Stimulated activated CD8-positive, alpha-beta memory T cell treated with anti-CD3 and anti-CD28 coated beads, Interleukin-4, amount 100 ng/mL, for 1 hour (primary cell): ENCODE measurements at places on chromosomes 2 and 18.

- no peak for DNase-seq
These were observed 10.7 kb upstream of the ADCY3 start for GRCh38 chr2:24930768-24931167.

DNA sequence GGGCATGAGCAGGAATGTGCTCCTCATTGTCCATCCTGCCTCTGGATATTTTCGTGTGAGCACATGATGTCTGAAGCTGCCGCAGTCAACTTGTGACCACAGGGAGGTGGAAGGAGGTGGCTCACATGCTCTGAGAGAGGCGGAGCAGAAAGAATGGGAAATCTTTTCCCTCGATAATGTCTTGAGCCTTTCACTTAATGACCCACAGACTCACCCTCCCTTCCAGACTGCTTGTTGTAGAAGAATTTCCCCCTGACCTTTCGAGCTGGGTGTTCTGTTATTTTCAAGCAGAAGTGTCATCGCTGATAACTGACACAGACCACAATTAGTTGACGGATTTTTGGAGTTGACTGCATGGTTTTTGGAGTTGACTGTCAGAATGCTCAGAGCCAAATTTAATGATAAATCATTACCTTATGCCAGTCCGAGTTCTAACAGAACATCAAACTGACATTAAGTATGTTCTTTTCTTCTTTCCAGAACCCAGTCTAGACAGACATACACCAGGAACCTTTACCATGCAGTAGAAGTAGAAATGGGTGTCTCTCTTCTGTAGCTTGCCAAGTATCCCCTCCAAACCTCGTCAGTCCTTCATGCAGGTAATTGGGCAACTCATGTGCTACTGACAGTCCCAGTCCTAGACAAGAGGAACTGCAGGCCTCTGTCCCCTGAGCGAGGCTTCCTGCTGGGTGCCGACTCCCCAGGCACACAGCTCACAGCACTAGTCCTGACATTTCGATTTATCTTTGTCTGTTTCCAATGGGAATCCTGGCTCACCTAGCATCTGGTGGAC, 29.4 kb upstream of the RTTN start:
- DNase-seq = no peak

- no peak for DNase-seq
These were observed 27.5 kb downstream of the COA5 start for GRCh38 chr2:98580656-98581284.

- no peak for DNase-seq
These were observed 181.5 kb downstream of the TCF4 start for GRCh38 chr18:55406451-55406991.

- DNase-seq = no peak
These were observed 570 bp downstream of the SCRN3 start for GRCh38 chr2:174395969-174396630.

DNA sequence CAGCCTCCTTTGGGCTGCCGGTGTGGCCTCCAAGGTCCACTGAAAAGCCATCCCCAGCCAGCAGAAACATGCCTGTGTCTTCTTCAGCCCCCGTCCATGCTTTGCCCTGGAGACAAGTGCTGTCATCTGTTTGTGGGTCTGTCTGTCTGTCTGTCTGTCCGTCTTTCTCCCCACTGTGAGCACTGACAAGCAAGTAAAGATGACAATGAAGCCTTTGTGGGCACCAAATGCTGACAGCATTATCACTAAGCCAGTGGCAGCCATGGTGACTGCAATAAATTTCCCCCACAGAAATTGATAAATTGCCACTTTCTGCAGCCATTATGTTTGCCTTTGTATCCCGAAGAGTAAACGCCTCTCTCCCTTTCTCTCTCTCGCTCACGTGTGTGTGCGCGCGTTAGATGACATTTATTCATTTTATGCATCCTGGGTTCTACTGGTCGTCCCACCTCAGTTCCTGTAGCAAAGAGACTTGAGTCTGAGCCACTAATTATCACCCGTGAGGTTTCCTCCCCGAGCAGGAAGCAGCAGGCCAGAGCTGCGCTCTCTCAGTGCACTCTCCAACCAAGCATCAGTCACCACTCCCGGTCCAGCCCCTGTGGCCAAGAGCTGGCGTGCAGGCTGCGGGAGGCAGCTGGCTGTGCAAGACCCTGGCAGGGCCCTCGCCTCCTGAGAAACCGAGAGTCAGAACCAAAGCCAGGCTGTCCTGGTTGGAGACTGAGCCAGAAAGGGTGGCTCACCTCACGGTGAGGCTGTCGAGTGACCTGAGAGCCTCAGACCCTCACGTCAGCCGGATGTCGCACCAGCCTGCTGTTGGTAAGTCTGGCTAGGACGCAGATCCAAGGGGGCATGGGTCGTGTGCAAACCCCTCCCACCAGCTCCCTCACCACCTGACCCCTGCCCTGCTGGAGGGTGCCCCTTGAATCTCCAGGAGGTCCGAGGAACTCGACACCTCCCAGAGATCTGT, 6.9 kb downstream of the STEAP3 start:
- DNase-seq = no peak

GRCh38 chr18:9863282-9863681, 22.5 kb upstream of the TXNDC2 start:
- DNase-seq = no peak

- no peak for DNase-seq
These were observed 39.1 kb downstream of the FN1 start for GRCh38 chr2:215396595-215397313.

DNA sequence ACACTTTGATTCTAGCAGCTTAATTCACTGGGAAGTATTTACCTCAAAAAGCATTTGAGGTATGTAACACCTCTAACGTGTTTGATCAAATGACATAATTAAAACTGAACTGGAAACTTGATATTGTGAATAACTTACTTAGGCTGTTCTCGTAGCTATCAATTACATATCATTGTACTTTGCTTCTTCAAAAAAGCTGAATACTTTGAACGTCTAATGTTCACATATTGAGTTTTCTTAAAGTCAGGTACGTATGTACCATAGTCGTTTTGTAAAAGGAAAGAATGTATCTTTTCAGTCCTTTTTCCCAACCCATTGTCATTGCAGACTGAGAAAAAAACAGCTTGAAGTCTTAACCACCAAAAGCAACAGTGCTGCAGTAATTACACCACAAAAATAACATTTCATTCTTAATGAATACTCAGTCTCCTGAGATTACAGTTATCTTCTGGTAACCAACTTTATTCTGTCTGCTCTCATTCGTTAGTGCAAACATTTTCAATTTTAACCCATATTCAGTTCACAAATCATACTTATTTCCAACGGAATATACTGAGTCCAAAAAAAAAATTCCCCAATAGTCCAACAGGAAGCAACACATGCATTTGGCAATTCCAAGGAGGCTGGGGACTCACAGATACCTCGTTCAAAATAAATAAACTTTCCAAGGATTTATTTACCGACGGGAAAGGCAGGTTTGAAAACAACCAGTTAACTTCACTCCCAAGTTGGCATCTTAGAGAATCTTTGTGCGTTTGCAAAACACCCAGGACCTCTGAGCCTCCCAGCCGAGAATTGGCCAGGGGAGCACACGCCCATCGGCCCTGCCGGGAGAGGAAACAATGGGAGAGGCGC, 1.1 kb downstream of the CHN1 start:
- DNase-seq = no peak

DNA sequence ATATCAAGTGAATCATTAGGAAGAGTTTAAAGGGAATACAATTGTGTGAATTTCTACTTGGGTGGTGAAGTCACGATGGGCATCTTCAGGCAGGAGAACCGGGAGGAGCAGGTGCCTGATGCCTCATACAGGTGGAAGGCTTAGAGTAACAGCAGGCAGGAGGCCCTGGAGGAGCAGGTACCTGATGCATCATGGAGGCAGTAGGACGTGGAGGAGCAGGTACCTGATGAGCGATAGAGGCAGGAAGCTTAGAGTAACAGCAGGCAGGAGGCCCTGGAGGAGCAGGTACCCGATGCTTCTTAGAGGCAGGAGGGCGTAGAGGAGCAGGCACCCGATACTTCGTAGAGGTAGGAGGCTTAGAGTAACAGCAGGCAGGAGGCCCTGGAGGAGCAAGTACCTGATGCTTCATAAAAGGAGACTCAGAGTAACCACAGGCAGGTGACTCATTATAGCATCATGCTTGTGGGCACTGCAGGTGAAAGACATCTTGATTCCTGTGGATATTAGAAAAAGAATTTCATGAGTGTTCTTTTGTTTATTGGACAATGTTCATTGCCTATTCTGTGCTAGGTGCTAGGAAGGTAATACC, 133.9 kb downstream of the ATP9B start:
- DNase-seq = no peak

DNA sequence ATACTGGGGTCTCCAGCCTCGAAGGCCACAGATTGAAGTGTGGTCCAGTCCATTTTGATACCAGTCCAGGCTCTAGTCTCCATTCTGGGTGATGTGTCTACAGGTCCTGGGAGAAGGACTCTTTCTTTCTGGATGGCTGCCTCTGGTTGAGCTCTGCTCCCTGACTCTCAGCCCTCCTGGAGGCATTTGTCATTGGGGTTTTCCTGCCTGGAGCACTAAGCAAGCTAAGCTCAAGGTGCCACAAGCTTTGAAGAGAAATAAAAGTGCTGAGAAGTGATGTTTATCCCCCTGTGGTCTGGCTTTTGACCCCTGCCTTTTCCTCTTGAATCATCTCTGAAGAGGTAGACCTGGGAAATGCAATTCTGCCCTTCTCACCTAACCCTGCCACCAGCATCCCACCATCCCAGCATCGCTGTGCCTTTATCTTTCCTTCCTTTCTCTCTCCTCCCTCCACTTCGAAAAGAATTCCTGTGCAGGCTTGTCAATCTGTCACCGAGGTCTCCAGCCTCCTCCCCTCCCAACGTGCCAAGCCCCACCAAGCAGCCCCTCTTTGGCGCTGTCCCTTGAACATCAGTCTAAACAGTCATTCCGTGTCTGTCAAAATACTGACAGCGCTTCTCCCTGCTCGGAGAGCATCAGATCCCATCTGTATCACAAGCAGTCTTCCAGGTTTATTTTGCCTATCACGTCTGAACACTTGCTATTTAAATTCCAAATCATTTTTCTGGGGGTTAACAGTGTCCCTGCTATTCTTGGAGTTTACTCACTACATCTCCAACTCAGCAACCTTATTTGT, 334.6 kb upstream of the SLC14A2 start:
- no peak for DNase-seq

GRCh38 chr2:2657121-2657962, 326.3 kb upstream of the MYT1L start:
- no peak for DNase-seq

- no peak for DNase-seq
These were observed 1.8 kb upstream of the KCNE4 start for GRCh38 chr2:223050188-223050587.

DNA sequence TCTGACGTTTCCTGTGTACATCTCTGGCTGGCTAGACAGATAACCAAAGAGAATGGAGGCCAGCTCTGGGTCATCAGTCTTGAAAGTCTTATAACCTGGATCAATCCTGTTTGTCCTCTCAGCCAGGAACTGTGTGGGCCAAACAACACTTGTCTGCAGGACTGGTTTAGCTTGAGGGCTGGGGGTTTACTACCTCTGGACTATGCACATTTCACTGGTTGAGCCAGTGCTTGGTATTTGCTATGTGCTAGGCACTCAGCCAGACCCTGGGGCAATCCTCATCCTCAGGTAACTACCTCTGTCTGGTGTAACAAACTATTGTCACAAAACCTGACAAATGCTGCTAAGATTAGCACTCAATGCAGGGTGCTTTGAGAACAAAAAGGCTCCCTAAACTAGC, 169.7 kb downstream of the HAUS1 start:
- DNase-seq = no peak

DNA sequence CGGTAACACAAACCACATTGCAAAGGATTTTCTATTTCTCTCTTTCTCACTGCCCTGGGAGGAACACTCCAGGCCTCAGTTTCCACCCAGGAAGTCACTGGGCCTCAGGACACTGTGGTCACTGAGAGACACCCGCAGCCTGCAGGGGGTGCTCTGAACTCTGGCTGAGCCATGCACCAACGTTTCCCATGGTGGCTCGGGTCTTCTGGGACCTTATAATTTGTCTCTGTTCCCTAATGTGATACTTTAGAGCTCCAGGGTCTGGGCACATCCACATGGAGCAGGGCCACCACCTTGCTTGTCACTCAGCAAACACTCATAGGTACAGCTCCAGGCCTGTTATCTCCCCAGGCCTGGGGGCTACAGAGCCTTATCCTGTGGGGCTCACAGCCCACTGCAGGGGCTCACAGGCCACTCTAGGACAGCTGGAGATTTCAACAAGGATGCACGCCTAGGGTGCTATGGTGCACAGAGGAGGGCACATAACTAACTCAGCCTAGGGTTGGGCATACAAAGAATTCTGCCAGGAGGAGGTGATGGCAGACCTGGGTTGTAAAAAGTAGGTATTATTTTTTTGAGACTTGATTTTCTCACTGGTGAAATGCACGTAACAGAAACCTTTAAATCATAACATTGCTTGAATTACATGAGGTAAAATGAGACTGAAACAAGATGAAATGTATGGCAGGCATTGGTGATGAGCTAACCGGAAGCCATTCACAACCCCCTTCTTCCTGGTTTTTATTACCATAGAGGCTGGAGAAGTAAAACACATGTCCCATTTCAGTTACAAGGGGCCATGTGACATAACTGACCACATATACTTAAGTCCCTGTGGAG, 3.0 kb upstream of the HS1BP3 start:
- DNase-seq = no peak

DNA sequence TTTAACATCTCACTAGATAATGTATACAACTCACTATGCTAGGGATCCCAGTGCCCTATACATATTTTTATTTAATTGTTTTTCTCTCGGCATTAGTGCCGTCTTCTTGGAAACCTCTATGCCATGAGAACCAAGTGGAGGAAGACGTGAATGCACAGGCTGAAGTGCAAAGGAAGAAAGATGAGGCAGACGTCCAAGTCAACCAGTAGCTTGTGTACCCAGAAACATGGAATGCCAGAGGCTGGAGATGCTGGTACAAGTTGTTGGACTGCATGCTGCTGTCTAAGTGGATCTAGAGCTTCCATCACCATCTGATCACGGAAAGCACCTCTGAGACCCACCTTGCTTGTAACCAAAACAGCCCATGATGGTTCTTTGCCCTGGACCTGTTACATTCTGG, 12.5 kb upstream of the GEMIN6 start:
- DNase-seq = no peak

GRCh38 chr2:230960026-230960425, 35.0 kb upstream of the GPR55 start:
- DNase-seq = no peak

GRCh38 chr2:102172745-102173144, 14.1 kb upstream of the IL1RL2 start:
- no peak for DNase-seq

GRCh38 chr2:190722061-190722759, 73.3 kb downstream of the NAB1 start:
- DNase-seq = no peak

GRCh38 chr2:83113953-83114352, 1345.1 kb downstream of the SUCLG1 start:
- no peak for DNase-seq

DNA sequence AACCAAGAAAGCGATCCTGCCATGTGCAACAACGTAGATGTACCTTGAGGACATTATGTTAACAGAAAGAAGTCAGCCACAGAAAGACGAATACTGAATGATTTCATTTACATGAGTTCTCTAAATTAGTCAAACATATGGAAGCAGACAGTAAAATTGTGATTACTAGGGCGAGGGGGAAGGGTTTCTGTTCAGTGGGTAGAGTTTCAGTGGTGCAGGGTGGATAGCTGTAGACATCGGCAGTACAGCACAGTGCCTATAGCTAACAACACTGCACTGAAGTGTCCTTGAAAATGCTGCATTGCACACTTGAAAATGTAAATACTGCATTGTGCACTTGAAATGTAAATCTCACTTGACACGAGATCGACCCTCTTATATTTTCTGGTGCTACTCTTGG, 275.3 kb downstream of the GALR1 start:
- no peak for DNase-seq

GRCh38 chr2:227510620-227510958, 38.6 kb downstream of the AGFG1 start:
- DNase-seq = no peak
